ENCODE measurements at places on chromosomes 5 and 9.

DNA sequence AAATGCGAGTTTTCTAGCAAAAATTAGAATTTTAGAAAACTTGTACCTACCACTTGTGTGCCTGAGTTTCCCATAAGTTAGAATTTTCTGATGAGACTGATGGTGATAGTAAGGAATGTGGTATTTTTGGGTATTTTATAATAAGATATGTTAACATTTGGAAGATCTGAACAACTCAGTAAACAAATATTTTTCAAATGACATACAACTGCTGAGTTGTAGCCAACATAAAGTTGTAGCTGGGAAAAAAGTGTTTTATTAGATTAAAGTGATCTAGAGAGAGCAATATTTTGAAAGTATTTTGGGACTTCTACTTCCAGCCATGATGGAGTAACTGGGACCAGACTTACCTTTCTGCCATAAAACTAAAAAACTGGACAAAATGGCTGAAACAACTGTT lies 37.9 kb downstream of the GEMIN5 start:
- no peak for DNase-seq

DNA sequence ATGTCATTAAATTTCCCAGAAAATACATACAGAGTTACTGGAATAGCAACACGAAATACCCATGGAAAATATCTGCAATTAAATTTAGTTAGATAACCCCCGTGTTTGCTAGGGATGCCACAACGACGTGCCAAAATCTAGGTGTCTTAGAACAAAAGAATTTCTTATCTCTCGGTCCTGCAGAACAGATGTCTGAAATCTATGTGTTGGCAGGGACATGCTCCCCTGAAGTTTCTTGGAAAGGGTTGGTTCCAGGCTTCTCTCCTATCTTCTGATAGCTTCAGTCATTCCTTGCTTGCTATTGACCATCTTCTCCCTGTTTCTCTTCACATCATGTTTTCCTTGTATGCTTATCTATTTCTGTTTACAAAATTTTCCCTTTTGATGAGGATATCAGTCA lies 1067.0 kb downstream of the CDH18 start:
- DNase-seq: no peak

DNA sequence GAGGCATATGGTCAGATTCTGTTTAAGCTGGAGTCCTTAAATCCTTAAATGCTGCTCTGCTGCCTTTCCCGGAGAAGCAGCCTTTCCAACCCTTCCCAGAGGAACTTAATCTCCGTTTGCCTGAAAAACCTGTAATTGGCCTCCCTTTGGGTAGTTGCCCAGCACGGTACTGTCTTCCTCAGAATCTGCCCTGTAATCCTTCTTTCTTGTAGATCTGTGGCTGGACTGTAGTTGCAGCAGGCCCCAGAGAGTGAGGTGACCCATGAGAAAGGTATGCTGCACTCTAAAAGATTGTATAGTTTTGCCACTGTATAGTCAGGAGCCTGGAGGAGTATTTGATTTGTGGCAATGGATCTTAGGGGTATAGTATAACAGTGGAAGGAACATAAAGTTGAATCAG lies 11.7 kb downstream of the SPIN1 start:
- DNase-seq: peak; percentile 86

- peak; percentile 52 for DNase-seq
These were observed 11.6 kb downstream of the TRAF1 start for GRCh38 chr9:120914953-120915352.

- DNase-seq: no peak
These were observed 7.8 kb downstream of the MRPS2 start for GRCh38 chr9:135508211-135508820.

GRCh38 chr9:128393145-128393775 lies 22.1 kb downstream of the URM1 start:
- DNase-seq: no peak

DNA sequence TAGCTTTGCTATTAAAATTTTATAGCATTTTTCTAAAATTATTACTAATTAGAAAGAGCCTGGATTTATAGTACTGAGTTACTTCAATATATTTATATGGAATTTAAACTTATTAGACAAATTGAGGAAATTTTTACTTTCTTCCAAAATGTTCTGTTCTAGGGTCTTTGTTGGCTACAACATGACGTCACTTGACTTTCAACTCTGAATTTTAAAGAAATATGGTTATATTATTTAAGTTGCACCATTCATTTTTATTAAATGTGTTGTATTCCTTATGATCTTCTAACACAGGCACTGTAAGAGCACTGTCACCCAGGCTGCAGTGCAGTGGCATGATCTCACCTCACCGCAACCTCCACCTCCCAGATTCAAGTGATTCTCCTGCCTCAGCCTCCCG lies 119.4 kb upstream of the CYLC2 start:
- DNase-seq: no peak

DNA sequence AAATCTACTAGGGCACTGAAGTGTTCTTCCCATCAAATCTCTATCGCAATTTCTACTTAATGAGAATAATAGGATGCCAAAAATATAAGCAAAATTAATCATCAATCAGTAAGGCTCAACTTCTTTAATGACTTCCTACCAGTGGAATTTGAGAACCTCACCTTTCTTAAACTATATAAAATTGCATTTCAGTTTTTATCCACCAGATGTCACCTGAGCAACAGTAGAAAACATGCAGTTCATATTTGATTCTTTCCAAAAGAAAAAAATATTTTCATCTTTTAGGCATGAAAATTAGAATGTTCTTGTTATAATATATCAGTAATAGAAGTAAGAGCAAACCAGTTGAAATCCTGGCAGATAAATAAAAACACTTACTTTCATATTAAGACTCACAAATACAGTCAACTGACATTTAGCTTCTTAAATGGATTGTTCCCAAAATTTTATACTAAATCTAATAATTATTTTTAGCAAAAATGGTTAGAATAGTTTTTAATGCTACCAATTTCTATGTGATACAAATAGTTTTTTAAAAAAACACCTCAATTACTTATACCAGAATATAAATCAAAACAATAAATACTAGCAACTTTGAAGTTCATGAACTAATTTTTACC lies 13.4 kb upstream of the CCDC112 start:
- DNase-seq: peak; percentile 61

DNA sequence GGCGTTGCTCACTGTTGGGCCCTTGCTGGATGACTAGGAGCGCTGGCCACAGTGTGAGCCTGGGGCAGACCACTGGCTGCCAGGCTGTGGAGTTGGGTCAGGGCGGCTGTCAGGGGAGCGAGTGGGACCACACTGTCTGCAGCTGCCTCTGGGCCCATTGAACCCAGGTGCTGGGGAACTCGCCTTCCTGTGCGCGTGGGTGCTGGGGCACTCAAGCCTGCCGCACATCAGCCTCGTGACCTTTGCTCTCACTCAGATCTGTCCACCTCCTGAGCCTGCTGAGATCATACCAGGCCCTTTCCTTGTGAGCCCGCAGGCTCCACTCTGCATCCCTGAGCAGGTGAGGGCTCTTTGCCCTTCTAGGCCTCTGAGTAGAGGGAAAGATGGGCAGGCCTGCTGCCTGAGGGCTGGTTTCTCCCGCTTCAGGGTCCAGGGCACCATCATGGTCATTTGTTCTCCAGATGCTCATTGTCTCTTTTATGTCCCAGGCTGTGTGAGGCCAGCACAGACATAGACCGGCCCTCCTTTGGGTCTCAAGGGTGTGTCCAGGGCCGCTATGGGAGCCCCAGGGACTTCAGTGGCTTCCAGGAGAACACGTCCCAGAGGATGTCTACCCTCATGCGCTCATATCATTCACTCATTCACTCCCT lies 26.5 kb downstream of the WNK2 start:
- DNase-seq: no peak

DNA sequence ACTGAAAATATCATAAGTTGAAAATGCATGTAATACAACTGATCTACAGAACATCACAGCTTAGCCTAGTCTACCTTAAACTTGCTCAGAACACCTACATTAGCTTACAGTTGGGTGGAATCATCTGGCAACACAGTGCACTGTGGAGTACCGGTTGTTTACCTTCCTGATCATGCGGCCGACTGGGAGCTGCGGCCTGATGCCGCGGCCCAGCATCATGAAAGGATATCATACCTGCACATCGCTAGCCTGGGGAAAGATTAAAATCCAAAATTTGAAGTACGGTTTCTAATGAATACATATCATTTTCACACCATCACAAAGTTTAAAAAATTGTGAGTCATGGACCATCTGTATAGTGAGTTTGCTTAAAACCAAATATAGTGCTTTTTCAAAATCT lies 1.8 kb downstream of the HACD4 start:
- no peak for DNase-seq

- peak; percentile 71 for DNase-seq
These were observed 30.9 kb downstream of the YIPF5 start for GRCh38 chr5:144139586-144139985.

- no peak for DNase-seq
These were observed 614.7 kb downstream of the TLR4 start for GRCh38 chr9:118318770-118319431.

GRCh38 chr5:40932766-40933165 lies 23.5 kb downstream of the C7 start:
- no peak for DNase-seq

- DNase-seq: peak; percentile 78
These were observed 84.6 kb downstream of the CEMIP2 start for GRCh38 chr9:71683598-71684235.

GRCh38 chr9:102054811-102055210 lies 316.4 kb upstream of the GRIN3A start:
- DNase-seq: no peak

DNA sequence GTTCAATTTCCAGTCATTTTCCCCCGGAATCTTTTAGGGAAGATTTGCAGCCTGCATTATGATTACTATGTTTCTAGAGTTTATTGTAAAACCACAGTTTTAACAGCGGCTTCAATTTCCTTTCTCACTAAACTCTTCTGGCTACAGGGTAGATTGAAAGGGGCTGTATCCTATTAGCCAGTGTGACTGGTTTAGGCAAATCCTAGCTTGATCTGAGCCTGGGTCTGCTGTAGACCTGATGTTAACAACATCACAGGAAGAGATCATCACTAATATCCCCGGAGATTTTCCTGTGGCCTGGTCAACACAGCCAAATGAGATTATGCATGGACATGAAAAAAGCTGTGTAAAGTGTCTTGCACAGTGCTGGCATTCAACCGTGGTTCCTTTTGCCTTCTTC lies 33.4 kb downstream of the STOM start:
- no peak for DNase-seq

- peak; percentile 39 for DNase-seq
These were observed 7.1 kb downstream of the SNX18 start for GRCh38 chr5:54524704-54525103.
